Neuronal stem cell (in vitro differentiated cells): ENCODE measurements at places on chromosomes 1 and 21.

DNA sequence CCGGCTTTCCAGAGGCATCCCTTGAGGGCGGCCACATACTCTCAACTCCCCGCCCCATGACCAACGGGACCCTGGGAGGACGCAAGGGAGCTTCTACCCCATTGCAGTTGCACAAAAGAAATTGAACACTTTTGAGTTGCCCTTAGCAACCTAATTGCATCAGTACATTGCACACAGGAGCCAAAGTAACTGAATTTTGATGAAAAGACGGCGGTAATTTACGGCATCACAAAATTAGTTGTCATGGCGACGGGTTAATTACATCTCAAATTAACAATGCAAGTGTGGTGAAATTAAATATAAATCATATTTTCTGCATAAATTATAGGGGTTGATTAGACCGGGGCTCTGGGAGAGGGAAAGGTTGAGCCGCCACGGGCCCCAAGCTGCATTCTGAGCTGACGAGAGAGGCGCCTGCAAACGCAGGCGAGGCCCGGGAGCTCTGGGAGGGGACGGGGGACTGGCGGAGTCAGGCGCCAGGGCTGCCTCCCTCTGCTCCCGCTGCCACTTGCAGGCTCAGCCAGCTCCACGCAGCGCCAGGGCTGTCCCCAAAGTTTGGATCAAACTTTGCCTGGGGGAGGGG lies 61.4 kb downstream of the CASZ1 start:
- peak; percentile 44 for DNase-seq

- peak; percentile 44 for DNase-seq
These were observed 61.1 kb downstream of the SDC3 start for GRCh38 chr1:30847358-30847972.

GRCh38 chr21:25895565-25896205 lies 160.9 kb downstream of the GABPA start:
- no peak for DNase-seq

DNA sequence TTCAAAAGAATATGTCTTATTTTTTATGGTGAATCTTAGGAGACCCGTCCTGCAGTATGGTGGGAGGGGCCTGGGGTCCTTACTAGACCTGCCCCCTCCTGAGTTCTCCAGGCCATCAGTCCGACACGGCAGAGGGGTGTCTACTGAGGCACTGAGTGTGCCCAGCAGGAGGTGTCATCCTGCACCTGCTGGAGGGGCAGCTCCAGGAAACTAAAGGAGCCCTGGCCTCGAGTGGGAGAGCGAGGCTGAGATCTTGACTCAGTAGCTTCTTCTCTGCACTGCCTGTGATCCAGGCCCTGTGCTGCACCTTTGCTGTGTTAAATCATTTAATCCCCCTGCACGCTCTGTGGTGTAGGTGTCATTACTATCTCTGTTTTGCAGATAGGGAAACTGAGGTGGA lies 587.7 kb downstream of the PTPRU start:
- DNase-seq, result no peak

GRCh38 chr1:114346480-114347029 lies 164.4 kb downstream of the TRIM33 start:
- peak; percentile 94 for DNase-seq

GRCh38 chr1:24412408-24412807 lies 1.2 kb downstream of the STPG1 start:
- DNase-seq, result no peak

DNA sequence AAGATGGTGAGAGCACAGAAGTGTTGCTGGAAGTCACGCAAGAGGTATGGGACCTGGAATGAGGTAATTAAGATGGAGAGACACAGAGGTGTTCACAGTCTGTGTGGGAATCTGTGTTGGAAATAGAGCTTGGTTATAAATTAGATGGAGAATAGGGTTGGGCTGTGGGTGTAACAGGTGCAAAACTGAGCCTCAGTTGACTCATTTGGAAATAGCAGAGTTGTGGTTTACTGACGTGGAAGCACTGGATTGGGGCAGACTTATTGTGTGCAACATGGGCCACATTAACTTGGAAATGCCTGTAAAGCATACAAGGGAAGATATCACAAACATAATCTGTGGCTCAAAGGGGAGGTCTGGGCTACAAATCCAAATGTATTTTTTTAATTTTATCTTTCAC lies 13.0 kb downstream of the CAMSAP2 start:
- DNase-seq, result no peak

DNA sequence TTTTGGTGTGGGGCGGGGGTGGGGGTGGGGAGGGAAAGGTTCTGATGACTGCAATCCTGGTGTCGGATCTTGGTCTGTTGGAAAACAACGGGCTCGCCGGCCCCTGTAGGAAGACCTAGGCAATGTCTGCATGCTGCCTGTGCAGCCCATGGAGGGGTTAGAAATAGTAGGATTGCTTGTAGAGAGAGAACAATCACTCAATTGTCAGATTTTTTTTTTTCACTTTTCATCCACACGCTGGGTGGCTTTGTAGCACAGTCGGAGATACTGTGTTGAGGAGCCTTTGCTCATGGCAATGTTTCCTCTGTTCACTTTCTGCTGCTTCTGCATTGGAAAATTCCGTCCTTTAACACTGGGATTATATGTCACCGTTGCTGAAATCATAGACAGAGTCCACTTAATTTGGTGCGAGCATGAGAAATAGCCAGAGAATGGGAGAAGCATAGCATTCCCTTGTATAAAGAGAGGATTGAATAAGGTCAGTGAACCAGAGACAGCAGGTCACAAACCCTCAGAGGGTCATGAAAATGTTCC lies 107.5 kb downstream of the MRPS6 start:
- peak; percentile 59 for DNase-seq
